ENCODE measurements at places on chromosomes 13 and 19. TPM values are rescaled to one million over a fixed set of nuclear protein-coding genes. Genes with fewer than 3 reads are reported as not detected.

DNA sequence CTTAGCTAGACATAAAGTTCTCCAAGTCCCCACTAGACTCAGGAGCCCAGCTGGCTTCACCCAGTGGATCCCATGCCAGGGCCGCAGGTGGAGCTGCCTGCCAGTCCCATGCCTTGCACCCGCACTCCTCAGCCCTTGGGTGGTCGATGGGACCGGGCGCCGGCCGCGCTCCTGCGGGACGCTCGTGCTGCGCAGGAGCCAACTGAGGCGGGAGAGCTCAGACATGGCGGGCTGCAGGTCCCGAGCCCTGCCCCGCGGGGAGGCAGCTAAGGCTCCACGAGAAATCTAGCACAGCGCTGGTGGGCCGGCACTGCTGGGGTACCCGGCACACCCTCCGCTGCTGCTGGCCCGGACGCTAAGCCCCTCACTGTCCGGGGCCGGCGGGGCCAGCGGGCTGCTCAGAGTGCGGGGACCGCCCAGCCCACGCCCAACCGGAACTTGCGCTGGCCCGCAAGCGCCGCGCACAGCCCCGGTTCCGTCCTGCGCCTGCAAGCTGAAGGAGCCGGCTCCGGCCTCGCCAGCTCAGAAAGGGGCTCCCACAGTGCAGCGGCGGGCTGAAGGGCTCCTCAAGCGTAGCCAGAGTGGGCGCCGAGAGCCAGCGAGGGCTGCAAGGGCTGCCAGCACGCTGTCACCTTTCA, 5.8 kb downstream of the PARP4 start:
- no peak overlapping the region for H3K27ac ChIP-seq
- no peak overlapping the region for H3K4me3 ChIP-seq
- no peaks in the 10 kb centered on the region for H3K4me1 ChIP-seq
- no peaks in the 10 kb centered on the region for H3K27me3 ChIP-seq
- DNase-seq = no peak

DNA sequence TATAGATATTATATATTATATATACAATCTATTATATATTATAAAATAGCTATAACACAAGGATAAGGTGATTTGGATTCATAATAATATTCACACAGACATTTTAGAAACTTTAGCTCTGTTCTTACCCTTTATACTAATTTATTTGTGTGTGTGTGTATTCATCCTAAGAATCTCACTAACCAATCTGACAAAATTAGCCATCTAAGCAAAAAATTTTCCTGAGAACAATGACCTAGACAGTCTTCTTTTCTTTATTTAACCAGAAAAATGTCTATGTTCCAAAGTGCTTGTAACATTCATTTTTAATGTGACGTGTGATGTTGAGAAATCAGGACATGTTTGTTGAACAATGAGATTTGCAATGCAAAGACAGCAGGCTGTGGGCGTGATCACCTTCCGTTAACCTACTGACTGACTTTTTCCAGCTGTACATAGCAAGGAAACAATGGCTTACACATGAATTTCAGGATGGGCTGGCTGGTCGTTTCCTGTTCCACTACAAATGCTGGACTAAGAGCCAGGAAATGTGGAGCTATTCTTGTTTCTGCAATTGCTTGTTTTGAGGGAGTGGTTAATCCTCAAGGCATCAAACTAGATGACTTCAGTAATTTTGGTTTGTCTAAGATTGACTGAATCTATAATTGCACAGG, 634.6 kb upstream of the ARGLU1 start:
- H3K27ac ChIP-seq = no peak overlapping the region
- H3K27me3 ChIP-seq = no peaks in the 10 kb centered on the region
- no peaks in the 10 kb centered on the region for H3K4me1 ChIP-seq

The TNNT1 gene
- total RNA-seq = not detected

DNA sequence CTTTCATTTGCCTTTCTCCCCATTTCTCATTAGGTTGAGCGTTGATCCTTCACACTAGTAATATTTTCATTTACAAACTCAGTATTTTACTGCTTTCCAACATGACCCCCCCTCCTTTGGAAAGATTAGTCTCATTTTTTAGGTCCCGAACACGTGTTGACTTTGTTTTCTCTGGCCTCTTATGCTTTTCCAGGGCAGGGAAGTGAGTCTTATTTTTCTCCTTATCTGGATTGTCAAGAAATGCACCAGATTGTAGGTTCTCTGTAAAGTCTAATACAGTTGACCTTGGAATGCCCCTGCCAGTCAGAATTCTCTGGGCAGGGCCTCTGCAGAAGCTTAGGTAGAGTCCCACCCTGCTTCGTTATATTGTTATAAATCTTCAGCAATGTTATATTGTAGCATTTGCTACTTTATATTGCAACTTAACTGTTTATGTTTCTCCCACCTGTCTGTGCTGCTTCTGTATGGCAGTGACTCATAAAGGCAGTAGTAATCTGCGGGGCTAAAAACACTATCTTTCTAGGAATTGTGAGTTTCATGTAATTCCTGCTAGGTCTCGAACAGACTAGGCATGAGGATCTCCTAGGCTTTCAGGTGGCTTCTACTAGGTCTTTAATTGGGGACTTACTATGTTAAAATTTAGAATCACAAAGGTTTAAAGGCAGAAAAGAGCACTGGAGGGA, 2.0 kb downstream of the TDRD3 start:
- no peak for DNase-seq
- no peak overlapping the region for H3K4me3 ChIP-seq
- H3K27ac ChIP-seq = peak overlapping the region; percentile 98
- no peaks in the 10 kb centered on the region for H3K36me3 ChIP-seq
- no peaks in the 10 kb centered on the region for H3K27me3 ChIP-seq
- peaks cover 4% of the 10 kb centered on the region for H3K4me1 ChIP-seq

DNA sequence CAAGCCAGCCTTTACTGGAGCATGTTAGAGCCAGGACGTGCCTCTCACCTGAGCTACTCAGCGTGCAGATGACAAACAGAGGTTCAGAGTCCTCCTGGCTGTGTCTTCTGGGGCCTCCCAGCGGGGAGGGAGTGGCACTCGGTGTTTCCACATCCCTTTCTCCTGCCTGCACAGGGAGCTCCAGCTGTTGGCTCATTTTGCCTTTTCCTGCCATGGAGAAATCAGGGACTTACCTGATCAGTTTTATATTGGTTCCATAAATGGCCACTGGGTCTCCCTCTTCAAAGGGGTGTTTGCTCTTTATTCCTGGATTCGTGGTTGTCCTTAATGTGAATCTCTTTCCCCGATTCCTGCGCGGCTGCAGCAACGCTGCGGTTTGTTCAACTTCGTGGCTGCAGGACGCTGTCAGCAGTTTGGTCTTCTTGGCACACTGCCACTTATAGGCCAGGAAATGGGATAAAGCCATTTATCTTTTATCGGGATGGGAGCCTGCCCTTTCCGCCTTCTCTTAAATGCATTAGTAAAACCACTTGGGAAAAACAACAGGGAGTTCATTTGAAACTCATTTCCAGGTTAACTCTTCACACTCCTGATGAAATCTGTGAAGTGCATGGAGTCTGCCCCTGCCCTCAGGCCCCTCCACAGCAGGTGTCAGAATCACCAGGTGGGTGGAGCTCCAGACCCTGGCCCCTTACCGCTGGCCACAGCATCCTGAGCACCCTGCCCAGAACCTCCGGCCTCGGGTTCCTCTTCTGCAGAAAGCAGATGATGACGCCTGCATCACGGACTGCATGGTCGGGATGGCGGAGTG, 39.8 kb upstream of the MCF2L start:
- H3K27me3 ChIP-seq = no peaks in the 10 kb centered on the region
- peak; percentile 80 for DNase-seq
- H3K4me3 ChIP-seq = peak overlapping the region; percentile 15

GRCh38 chr13:45863709-45864590, 12.4 kb upstream of the SIAH3 start:
- no peak overlapping the region for H3K27ac ChIP-seq
- H3K36me3 ChIP-seq = no peaks in the 10 kb centered on the region
- no peaks in the 10 kb centered on the region for H3K27me3 ChIP-seq
- no peak overlapping the region for H3K4me3 ChIP-seq
- no peaks in the 10 kb centered on the region for H3K4me1 ChIP-seq

The ZIK1 gene
- total RNA-seq = 2.3 TPM

- no peaks in the 10 kb centered on the region for H3K36me3 ChIP-seq
- peak overlapping the region; percentile 61 for H3K27ac ChIP-seq
- no peaks in the 10 kb centered on the region for H3K27me3 ChIP-seq
- peaks cover 14% of the 10 kb centered on the region for H3K4me1 ChIP-seq
- H3K4me3 ChIP-seq = peak overlapping the region; percentile 90
Measured at GRCh38 chr13:72728290-72728605, 525 bp downstream of the BORA start.

The IL17D gene
- not detected for total RNA-seq

DNA sequence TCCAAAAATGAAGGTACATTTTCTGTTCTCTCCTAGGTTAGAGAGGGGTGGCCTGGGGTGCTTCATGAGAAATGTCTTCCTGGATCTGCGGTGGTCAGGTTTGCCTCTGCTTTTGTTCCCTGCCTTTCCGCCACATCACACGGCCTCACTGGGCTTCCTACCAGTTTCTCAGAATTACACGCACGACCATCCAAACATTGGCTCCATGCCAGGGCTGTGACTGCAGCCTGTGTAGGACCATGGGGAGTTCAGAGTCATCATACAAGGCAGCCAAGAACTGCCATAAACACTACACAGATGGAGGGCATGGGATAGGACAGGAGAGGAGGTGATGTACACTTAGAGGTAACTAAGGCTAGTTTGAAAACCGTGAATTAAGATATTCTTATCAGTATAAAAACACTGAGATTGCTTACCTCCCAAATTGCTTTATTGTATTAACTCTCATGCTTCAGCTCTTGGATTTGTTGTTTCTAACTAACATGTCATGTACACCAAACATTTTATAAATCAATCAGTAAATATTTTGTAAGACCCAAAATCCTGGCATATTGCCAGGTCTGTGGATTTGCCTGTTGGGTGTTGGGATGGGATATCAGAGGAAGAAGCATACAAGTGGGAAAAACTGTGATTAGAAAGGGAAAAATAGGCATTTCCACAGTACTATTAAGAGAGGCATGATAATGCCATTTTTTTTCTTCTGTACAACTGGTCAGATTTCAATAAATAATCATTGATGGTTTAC, 45.2 kb downstream of the CDADC1 start:
- no peaks in the 10 kb centered on the region for H3K27me3 ChIP-seq
- DNase-seq = no peak
- no peak overlapping the region for H3K4me3 ChIP-seq
